ENCODE measurements at places on chromosomes 1 and 21.

GRCh38 chr1:66951513-66951912, 26.7 kb downstream of the MIER1 start:
- DNase-seq: no peak

GRCh38 chr1:233269656-233270055, 25.9 kb downstream of the PCNX2 start:
- DNase-seq: no peak

DNA sequence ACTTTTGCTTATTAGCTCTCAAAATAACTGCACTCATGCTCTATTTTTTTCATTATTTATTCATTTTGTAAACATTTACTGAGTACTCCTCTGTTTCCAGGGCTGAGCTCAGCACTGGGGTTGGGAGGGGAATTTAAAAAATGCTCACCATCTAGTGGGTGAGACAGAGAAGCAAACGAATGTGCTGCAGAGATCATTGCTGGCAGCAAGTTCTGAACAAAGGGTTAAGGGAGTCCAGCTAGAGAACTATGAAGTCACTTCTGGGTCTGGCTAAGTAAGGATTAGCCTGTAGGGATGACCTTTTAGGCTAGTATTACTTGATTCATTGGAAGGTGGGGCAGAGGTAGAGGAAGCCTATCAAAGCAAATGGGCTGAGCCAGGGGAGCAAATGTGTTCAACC, 99.1 kb upstream of the ZNF644 start:
- DNase-seq: no peak

DNA sequence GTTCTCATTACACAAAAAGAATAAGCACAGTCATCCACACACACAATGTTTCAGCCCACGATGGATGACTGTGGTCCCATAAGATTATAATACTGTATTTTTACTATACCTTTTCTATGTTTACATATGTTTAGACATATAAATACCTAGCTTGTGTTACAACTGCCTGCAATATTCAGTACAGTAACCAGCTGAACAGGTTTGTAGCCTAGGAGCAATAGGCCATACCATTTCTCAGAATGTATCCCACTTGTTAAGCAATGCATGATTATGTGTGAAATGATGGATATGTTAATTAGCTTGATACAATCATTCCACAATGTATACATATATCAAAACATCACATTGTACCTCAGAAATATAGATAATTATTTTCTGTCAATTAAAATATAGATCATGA, 33.2 kb upstream of the SAMD13 start:
- DNase-seq: no peak

DNA sequence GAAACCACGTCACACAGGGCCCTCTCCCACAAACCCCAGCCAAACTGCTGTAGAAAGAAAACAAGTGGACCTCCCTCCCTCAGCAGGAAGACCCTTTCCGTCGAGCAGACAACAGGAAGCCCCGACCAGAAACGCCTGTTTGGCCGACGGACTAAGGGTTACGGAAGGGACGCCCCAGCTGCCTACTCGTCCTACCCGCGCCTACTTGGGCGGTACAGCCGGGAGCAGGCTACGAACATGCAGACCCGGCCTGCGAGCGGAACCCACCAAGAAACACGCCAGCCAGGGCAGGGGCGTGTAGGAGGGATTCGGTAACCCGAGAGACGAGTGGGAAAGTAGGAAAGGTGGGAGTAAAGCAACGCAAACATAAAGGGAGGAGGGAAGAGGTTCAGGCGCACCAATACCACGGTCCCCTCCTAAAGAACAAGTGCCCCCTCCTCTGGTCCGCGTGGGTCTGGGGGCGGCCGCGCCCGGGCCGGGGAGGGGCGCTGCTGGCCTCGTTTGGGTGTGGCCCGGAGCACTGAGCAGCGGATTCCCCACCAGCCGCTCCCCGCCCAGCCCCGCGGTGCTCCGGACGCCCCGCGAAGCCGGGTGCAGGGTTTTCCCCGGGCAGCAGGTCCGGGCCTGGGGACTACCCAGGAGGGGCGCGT, 450 bp downstream of the S100A10 start:
- peak; percentile 53 for DNase-seq

- no peak for DNase-seq
These were observed 125.9 kb upstream of the ZBTB40 start for GRCh38 chr1:22325531-22326371.

GRCh38 chr1:33740040-33740744, 123.7 kb upstream of the HMGB4 start:
- DNase-seq: no peak

- no peak for DNase-seq
These were observed 46.3 kb upstream of the NTPCR start for GRCh38 chr1:232904131-232904530.

- peak; percentile 31 for DNase-seq
These were observed 23.6 kb downstream of the KIAA0319L start for GRCh38 chr1:35533586-35533985.

DNA sequence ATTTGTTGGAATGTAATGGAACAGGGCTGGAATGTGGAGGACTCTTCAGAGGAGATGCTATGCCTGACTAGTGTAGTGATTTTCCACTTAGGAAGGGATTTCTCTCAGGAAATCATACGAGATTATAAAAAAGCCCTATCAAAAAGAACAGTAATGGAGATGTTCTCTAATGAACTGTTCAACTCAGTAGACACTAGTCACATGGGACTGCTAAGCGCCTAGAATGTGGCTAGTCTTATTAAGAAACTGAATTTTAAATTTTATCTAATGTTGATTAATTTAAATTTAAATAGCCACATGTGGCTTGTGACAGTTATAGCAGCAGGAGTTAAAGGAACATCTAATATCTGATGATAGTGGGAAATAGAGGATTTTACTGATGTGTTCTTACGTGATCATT, 94.0 kb downstream of the SLC35F3 start:
- DNase-seq: no peak

- peak; percentile 33 for DNase-seq
These were observed at the start of gene PM20D1 for GRCh38 chr1:205849619-205850355. Gene PM20D1 (minus strand): TSS chr1:205850132. CDS start chr1:205850072, 60 bp downstream.

- no peak for DNase-seq
These were observed 207.6 kb downstream of the S1PR1 start for GRCh38 chr1:101444381-101444780.

DNA sequence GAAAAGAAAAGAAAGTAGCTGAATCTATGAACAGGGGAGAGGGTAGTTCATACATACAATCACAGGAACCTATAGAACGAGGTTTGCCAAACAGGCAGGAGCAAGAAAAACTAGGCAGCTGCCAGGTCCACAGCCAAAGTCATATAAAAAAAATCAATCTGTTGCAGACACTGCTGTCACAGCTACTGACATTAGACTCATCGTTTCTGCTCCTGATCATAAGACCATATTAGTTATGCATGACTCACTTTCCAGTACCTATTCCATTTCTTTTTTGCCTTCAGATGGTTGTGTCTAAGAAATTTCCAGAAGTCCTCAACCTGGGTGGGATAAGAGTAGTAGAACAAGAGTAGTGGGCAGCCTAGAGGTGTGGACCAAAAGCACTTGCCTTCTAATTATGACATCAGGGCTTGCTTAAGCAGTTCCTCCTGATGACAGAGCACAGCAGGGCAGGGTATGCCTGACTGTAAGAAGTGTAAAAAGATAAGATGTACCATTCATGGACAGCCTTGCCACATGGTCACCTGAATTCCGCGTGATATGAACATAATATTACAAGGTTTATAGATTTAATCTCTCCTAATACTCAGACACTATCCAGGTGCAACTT, 323.2 kb upstream of the SGIP1 start:
- no peak for DNase-seq

DNA sequence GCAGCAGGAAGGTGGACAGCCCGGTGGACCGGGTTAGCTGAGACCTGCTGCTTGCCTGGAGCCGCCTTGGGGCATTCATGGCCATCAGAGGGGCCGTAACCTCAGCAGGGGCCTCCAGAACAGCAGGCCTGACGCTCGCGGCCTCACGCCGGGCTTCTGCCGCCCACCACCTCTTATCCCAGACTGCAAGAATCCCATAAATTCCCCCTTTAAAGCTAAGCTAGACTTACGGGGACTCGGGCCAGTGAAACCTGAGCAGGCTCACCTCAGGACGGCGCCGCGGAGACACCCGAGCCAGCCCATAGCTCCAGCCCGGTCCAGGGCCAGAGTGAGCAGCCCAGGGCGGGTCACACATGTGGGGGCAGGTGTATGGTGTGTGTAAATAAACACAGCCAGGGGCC, 132.3 kb downstream of the GLIS1 start:
- DNase-seq: no peak

DNA sequence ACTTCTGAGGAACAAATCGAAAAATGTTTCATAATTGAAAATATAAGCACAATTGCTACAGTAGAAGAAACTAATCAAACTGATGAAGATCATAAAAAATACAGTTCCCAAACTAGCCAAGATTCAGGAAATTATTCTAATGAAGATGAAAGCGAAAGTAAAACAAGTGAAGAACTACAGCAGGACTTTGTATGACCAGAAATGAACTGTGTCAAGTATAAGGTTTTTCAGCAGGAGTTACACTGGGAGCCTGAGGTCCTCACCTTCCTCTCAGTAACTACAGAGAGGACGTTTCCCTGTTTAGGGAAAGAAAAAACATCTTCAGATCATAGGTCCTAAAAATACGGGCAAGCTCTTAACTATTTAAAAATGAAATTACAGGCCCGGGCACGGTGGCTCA, 30.6 kb downstream of the IFNAR1 start:
- peak; percentile 67 for DNase-seq

GRCh38 chr1:67429011-67429527, 1.1 kb downstream of the SERBP1 start:
- no peak for DNase-seq

GRCh38 chr1:240888039-240888786, 276.3 kb upstream of the GREM2 start:
- DNase-seq: peak; percentile 49
